Activated CD4-positive, alpha-beta memory T cell treated with anti-CD3 and anti-CD28 coated beads for 36 hours (primary cell): ENCODE measurements at places on chromosomes 6 and 20. TPM values are rescaled to one million over a fixed set of nuclear protein-coding genes. Genes with fewer than 3 reads are reported as not detected.

The FNDC1 gene
- total RNA-seq, result not detected

DNA sequence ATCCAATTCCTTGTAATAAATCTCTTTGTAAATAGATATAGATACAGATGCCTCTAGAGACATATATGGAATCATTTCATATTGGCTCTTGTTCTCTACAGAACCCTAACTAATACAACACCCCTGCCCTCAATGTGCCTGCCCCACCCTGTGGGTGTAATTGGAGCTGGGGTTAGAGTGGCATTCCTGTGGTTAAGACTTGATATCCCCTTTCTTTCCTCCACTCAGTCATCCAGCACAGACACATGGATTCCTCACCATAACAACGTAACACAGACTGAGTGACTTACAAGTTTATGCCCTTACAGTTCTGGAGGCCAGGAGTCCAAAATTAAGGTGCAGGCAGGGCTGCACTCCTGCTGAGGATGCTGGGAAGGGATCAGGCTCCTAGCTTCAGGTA, 42.8 kb downstream of the C6orf118 start:
- no peak overlapping the region for H3K4me3 ChIP-seq
- no peaks in the 10 kb centered on the region for H3K36me3 ChIP-seq
- H3K27ac ChIP-seq, result no peak overlapping the region
- no peak for DNase-seq

DNA sequence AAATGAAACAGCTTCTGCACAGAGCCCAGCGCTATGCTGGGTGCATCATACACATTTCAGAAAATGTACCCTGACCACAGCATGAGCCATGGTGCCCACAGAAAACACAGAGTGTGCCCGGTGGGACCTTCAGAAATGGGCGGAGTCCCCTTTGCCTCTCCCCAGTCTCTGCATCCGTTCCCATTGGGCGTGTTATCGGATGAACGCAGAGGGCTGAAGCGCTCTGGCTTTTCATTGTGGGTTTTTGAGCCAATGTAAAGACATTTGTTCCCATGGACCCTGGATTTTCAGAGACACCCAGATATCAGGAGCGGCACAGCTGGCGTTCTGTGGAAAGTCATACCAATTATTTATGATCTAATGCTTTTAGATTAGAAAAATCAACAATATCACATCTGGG, 99.8 kb downstream of the DACT2 start:
- no peaks in the 10 kb centered on the region for H3K4me1 ChIP-seq
- DNase-seq, result no peak
- no peak overlapping the region for H3K27ac ChIP-seq
- no peak overlapping the region for H3K4me3 ChIP-seq
- no peaks in the 10 kb centered on the region for H3K36me3 ChIP-seq
- H3K27me3 ChIP-seq, result peaks cover 4% of the 10 kb centered on the region

DNA sequence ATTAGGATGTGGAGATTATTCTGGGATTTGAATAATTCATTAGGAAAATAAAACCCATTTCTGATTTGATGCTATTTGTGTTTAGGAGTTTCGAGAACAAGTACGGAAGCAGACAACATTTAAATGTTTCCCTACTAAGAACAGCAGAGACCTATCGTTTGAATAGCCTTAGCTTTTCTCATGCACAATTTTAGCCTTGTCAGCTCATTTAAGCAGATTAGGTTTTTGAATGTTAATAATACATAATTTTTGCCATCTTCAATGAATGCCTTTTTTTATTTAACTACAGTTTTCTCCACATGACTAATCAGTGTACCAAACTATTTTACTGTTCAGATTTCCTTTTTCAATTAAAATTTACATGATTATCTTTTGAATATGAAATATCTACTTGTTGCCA, 592.0 kb downstream of the BCKDHB start:
- H3K27me3 ChIP-seq, result no peaks in the 10 kb centered on the region
- DNase-seq, result no peak
- H3K4me1 ChIP-seq, result no peaks in the 10 kb centered on the region
- H3K4me3 ChIP-seq, result no peak overlapping the region
- H3K27ac ChIP-seq, result no peak overlapping the region
- H3K36me3 ChIP-seq, result no peaks in the 10 kb centered on the region

The MAK gene
- total RNA-seq, result 0.87 TPM

DNA sequence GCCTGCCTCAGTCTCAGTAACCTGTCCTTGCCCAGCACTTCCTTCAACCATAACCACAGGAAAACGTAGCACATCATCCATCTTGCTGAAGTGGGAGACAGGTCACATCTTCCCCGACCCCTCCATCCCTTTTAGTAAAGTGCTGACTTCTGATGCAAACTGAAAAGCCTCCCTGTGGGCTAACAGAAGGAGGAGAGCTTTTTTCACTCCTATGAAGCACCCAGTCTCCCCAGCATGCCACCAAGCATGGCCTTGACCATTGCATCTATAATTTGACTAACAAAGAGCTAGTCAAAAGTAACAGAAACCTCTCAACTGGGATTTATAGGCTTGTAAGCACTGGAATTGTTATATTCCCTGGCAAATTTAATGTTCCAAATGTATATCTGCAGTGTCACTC, 288.9 kb upstream of the IRAK1BP1 start:
- no peak for DNase-seq
- H3K27ac ChIP-seq, result no peak overlapping the region
- no peak overlapping the region for H3K4me3 ChIP-seq
- H3K36me3 ChIP-seq, result no peaks in the 10 kb centered on the region

The PSORS1C2 gene
- total RNA-seq, result not detected

DNA sequence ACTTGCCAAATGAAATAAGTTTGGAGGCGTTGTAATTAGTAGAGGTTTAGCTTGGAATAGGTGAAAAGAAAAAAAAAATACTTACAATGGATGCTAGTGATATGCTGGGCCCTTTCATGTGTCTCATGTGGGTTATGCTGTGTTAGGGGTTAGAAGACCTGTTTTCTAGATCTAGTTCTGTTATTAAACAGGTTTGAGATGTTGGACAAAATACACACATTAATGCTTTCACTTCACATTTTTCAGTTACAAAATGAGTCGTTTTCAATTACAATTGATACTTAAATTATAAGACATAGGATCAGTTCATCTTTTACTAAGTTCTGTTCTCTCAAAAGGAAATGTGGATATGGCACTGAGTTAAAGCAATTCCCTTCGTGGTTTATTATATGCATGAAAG, 509.8 kb downstream of the EPM2A start:
- no peak overlapping the region for H3K27ac ChIP-seq
- no peak for DNase-seq
- H3K36me3 ChIP-seq, result peaks cover 1% of the 10 kb centered on the region
- H3K4me1 ChIP-seq, result no peaks in the 10 kb centered on the region
- H3K4me3 ChIP-seq, result no peak overlapping the region
- peaks cover under 1% of the 10 kb centered on the region for H3K27me3 ChIP-seq

DNA sequence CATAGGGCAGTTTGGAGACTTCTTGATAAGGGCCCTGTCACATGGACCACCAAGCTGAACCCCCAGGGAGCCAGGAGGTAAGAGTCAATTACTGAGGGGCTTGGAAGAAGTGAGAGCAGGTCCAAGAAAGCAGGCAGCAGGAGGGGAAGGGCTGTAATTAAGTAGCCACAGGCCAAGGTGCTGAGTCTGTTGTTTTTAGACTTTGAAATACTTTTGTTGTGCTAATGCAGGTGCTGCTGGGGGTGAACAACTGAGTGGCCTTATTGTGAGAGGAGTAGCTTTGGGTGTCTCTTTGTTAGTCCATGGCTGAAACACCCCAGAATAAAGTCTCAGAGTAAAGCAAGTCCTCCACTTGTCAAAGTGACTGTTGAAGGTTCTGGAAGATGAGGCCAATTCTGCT, 267.0 kb upstream of the SUPT3H start:
- peaks cover 27% of the 10 kb centered on the region for H3K4me1 ChIP-seq
- no peak overlapping the region for H3K4me3 ChIP-seq
- H3K27me3 ChIP-seq, result no peaks in the 10 kb centered on the region
- no peak overlapping the region for H3K27ac ChIP-seq
- peaks cover 1% of the 10 kb centered on the region for H3K36me3 ChIP-seq
- no peak for DNase-seq

DNA sequence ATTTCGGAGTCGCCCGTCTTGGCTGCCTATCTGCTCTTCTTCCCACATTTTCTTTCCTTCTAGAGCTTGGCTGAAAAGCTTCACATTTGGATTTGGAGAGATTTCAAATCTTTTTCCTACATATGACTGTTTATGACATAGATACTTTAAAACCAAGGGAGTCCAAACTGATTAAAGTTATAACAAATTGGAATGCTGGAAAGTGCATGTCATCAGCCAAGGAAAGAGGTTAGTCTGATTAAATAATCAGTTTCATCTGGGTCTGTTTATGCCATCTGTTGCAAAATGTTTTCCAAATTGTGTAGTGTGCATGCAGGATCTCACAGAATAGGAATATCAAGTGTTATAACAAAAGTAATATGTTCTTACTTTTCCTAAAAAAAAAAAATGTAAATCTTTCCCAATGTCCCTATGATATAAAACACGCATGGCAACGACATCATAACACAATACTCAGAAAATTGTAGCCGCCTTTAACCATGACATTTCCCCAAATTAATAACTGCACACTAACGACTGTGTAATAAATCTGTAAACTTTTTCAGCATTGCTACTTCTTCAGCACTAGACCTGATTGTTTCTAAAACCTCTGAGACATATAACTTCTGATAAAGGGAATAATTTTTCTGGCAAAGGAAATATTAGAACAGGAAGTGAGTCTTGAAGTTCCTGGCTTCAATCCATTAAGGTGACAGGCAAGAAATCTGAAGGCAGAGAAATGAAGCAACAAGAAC, 230.2 kb upstream of the FOXQ1 start:
- H3K4me3 ChIP-seq, result no peak overlapping the region
- no peak for DNase-seq
- no peak overlapping the region for H3K27ac ChIP-seq
- no peaks in the 10 kb centered on the region for H3K27me3 ChIP-seq
